ENCODE measurements at places on chromosomes 4 and X.

DNA sequence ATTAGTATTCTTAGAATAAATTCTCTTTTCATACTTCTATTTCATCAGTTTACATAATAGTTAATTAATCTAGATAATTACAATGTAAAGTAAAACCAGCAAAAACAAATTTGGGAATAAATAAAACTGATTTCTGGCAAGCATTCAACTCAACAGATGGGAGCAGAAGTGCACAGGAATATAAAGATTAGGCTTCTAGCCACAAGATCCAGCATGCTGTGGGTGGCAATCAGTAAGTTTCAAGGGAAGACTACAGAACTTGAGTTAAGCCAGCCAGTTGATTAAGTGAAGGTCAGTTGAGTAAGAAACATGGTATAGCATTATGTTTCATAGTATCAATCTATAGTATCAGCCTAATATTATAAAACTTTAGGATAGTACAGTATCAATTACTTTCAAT lies 324.2 kb upstream of the AADAT start:
- no peak for DNase-seq

GRCh38 chr4:61336916-61337315 lies 136.8 kb downstream of the ADGRL3 start:
- no peak for DNase-seq

DNA sequence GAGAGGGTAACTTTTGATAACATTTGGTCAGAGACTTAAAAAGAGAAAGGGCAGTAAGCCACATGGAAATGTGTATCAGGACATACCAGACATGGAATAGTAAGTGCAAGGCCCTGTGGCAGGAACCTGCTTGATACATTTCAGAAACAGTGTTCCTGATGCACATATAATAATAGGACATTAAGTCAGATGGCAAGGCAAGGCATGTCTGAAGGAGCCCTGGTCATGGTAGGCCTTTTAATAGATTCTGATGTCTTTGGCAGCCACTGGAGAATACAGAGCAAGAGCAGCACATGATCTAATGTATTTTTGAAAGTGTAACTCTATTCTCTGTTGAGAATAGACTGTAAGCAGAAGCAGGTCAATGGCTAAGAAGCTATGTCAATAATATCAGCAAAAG lies 279.7 kb downstream of the CAMK2D start:
- no peak for DNase-seq

DNA sequence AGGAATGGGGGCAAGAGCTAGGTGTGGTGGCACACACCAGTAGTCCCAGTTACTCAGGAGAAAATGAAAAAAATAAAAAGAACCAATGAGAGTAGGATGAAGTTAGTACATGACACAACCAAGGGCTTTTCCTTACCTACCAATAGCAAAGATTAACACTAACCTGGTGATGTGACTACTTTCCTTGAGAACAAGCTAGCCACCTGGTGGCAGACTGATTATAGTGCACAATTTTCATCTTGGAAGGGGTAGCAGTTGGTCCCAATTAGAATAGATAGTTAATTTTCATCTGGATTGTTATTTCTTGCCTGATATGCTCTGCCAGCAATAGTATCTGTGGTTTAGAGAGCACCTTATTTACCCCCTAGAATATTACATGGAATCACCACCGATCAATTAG lies 1216.8 kb upstream of the PABPC4L start:
- DNase-seq = peak; percentile 10

DNA sequence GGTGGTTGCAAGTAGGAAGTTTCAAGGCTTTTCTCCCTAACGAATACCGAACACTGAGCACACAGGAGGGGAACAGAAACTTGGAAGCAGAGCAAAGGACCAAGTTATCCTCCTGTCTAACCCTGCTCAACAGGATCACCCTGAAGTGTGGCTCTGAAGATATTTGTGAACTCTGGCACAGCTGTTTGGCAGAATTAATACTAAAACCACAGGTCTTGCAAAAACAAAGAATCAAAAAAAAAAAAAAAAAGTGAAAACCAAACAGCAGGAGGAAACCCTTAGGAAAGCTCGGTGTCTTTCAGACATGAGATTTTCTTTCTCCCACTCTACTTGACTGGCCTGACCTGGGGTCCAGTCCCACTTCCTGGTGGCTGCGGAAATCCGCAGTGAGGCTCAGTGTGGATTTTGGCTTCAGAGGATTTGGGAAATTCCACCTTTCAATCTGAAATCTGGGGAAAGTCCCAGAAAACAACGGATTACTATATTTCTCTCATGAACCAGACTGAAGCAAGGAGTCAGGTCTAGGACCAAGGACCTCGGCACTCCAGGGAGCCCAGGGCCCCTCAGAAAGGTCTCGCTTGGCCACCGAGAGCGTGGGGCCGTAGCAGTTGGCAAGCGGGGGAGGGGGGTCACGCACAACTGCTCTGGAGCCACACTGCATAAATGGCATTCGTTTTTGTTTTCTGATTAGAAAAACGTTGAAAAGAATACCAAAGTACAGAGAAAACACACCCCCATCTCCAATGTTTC lies 867 bp downstream of the TIFA start:
- DNase-seq = no peak

- DNase-seq = no peak
These were observed 141.7 kb upstream of the SCML1 start for GRCh38 chrX:17595456-17596035.

DNA sequence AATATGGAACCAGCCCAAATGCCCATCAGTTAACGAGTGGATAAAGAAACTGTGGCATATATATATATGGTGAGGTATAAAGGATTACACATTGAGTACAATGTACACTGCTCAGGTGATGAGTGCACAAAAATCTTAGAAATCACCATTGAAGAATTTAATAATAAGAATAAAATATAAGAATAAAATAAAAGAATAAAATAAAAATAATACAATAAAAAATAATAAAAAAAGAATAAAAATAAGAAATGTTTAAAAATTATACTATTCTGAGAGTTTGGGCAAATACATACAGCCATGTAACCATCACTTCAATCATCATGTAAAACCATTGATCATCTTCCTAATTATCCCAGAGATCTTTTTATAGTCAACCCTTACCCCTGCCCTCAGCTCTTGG lies 173.5 kb downstream of the AWAT2 start:
- no peak for DNase-seq
